ENCODE measurements at places on chromosomes 7 and 10.

DNA sequence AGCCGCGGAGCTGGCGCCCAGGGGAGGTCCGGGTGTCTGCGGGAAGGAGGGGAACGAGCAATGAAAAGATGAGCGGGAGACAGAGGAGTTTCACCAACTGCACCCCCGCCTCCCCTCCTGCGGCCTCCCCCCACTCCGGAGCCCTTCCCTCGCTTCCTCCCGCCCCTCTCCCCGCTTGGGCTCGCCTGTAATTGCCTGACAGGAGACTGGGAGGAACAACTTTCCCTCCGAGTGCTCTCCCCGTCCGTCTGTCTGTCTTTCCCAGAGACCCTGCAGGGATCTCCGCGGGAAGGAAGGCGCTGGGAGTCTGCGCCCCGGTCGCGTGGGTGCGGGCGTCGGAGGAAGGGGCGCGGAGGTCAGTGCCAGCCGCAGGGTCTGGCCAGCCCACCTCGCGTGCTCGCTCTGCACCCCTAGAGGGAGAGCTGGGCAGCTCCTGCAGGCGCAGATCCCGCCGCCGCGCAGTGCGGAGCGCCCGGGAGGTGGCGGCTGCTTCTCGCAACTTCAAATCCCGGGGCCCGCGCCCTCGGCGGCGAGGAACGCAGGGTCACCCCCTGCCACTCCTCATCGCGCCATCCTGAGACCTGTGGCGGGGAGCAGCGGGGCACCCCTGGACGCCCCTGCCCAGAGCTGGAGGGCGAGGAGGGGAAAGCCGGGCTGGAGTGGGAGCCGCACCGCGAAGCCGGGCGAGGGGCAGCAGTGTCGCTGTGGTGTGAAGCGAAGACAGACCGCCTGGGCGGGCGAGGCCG, 511 bp upstream of the NRP1 start:
- DNase-seq = peak; percentile 93

GRCh38 chr7:93949423-93949822, 27.9 kb downstream of the GNG11 start:
- DNase-seq = peak; percentile 95

- peak; percentile 93 for DNase-seq
Measured at GRCh38 chr10:32139223-32140073, 83.2 kb upstream of the KIF5B start.

- no peak for DNase-seq
Measured at GRCh38 chr7:43010061-43010460, 77.9 kb downstream of the MRPL32 start.

GRCh38 chr10:29647478-29647877, 12.7 kb upstream of the SVIL start:
- DNase-seq = no peak

DNA sequence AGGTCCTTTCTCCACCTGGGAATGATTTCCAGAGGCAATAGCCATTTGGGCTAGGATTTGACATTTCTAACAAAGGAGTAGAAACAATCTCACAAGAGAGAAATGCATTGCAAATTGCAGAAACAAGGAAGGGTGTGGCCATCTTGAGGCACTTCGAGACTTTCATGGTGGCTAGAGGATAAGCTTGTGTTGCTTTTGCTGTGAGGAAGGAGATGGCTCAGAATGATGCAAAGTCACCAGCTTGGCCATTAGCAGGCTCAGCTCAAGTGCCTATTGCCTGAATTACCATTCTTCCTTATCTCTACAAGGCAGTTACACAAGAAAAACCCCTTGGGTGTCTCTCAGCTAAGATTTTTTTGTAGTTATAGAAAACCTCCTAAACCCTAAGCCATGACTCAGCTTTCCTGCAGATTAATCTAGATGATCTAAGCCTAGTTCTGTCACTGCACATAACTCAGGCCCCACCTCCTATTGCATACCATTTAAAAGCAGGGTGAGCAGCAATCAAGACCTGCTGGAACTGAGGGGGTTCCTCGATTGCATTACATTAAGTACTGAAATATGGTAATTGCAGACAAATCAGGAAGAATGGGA, 683.1 kb downstream of the NRG3 start:
- DNase-seq = peak; percentile 1

GRCh38 chr7:32170838-32171237, 100.6 kb upstream of the PDE1C start:
- no peak for DNase-seq

DNA sequence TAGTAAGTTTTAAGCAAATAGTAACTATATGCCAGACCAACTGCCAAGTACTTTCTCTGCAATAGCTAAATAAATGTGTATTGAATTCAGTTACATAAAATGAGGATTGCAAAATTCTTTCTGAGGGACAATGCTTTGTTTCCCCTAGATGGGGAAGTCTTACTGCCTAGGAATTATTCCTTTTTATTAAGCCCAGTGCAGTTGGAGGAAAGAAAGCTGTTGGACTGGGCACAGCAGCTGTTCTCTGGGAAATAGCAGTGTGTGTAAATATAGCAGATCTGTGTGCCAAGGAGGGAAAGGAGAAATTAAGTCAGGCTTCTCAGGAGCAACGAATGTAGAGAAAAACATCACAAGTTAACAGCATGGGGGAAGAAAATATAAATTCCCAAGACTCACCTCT, 77.1 kb downstream of the SEC23IP start:
- DNase-seq = no peak

- no peak for DNase-seq
Measured at GRCh38 chr10:11285171-11285570, 267.5 kb downstream of the CELF2 start.

DNA sequence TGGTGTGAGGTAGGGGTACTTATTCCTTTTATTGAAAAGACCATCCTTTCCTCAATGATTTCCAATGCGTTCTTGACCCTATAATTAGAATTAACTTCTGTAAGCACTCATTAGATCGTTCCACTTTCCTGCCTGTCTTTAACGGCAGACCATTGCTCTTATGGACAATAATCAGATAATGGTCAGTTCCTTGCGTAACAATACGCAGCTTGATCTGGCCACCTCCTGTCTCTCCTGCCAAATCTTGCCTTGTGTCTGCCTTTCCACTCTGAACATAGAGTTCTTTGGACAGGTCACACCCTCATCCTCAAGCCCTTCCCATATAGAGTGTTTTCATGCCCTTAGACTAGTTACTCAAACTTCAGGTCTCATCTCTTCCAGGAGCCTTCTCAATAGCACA, 2.4 kb upstream of the WIPI2 start:
- DNase-seq = no peak

GRCh38 chr10:24783504-24783903, 59.8 kb upstream of the ARHGAP21 start:
- DNase-seq = no peak

DNA sequence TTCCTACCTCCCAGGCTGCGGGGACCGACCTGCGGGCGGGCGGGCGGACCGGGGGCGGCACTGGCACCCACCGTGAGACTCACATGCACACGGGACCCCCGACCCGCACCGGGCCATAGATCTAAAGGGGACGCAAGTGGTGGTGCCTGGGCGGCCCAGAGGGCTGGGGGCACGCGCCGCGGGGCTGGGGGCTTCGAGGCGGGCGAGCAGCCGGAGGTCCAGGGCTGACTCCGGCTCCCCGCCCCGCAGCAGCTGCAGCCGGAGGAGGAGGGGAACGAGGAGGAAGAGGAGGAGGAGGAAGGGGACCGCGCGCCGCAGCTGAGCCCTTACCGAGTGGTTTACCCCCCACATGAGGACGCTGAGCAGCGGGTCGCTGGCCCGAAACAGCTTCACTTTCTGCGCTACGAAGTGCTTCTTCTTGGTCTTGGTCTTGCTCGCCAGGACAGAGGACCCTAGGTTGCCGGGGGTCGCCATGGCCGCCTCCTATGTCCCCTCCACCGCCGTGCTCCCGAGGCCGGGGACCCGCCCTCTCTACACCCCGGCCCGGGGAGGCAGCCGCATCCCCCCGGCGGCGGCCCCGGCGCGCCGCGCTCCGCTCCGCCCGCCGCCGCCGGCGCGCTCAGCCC, 412 bp downstream of the PIP4K2A start:
- DNase-seq = peak; percentile 29

DNA sequence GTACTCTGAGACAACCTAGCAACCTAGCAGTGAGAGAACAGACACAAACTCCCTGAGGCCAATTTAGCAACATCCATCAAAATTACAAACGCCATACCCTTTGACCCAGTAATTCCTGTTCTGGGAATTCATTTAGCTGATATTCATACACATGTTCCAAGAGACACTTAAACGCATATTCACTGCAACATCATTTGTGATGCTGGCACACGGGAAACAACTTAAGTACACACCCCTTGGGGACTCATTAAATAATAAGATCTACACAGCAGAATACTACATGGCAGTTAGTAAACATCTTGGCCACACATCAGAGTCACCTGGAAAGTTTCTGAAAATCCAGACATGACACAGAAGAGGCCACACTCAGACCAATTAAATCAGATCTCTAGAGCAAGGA, 17.6 kb downstream of the NUDCD3 start:
- no peak for DNase-seq

- DNase-seq = no peak
Measured at GRCh38 chr10:5532618-5533097, 7.9 kb downstream of the CALML3 start.

- DNase-seq = no peak
Measured at GRCh38 chr10:62147425-62147824, 121.2 kb downstream of the RTKN2 start.

DNA sequence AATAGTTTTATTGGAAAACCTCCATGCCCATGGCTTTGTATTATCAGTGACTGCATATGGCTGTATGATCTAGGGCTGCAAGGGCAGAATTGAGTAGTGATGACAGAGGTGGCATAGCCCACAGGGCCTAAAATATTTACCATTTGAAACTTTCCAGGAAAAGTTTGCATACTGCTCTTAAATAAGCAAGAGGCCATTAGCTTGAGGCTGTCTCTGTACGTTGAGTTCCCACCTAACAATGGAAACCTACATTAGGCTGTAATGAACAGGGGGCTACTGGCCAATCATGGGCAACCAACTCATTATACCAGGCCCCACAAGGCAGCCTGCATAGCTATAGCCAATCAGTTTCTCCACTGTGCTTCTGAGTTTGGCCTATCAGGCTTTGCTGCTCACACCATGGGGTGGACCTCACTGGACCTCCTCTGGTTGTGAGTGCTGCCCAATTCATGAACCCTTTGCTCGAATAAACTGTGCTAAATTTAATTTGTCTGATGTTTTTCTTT, 673 bp upstream of the ST8SIA6 start:
- no peak for DNase-seq

GRCh38 chr10:119516381-119517234, 25.9 kb downstream of the RGS10 start:
- no peak for DNase-seq

DNA sequence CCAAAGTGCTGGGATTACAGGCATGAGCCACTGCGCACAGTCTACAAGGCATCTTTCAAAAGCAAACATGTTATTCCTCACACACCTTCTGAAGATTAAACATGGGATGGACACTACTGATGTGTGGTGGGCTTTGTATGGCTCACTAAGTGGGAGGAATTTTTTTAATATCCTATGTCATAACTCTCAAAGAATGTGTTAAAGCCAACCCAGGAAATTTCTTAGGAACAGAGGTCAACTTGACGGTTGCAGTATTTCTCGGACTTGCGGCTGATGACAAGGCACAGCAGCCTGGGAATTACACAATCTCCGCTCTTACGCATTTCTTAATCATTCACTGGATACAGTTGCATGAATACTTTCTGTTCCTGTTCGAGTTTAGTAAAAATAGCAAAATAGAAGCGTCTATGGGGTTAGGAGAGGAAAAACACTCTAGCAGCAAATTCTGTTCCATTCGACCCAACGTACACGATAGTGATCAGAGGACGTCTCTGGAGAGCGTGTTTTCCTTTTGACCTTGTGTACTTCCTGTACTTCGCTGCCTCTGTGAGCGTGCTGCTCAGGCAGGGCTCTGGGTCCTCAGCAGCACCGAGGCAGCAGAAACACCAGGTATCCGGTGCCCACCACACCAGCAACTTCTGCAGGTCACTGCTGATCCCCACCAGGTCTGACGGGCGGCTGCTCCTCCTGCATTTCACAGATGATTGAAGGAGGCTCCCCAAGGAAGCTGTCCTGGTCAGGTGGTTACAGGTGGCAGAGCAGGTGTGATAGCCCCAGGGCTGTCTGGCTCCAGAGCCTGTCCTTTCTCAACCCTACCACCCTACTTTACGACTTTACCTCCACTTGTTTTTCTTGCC, 26.4 kb upstream of the SRGN start:
- DNase-seq = peak; percentile 100

DNA sequence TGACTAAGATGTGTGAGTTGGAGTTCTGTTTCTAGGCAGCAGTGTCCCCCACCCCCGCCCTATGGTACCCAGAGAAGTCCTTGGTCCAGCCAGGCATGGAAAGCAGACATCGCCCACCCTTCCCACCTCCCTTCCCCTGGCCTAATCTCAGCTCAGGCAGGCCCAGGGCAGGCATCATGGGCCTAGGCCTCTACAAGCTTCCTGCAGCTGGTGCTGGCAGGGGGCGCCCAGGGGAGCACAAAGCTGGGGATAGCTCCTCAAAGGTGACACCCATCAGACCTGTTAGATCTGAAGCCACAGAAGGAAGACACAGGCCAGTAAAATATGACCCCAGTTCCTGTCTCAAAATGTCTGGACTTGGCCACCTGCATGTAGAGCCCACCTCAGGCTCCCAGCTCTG, 18.9 kb upstream of the UNC5B start:
- DNase-seq = no peak

DNA sequence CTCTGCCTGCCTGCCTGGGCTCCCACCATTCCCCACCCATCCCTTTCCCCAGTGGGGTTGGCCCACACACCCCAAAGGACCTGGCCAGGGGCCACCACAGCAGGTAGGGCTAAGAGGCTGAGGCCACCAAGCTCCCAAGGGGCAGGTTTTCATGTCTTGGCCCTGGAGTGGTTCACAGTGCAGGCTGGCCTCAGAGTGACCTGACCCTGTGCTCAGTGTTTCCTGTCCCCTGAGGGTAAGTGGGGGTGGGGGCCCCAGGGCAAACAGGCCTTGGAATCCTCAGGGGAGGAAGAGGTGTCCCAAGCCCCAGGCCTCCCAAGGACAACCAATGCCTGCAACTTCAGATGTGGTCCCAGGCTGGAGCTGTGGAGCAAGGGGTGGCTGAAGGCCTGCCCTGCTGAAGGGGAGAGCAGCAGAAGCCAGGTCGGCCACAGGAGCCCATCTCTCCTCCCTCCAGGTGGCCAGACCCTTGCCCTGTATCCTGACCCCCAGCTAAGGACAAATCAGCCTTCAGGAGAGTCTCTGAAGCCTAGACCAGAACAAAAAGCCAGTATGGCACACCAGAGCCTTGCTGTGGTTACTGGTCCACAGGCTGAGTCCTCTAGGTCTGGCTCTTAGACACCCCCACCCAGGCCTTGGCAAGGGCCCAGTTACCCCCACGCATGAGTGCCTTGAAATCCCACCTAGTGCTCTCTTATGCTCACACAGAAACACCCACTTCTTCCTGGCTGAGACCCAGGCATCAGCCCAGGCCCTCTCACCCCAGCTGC, 27.6 kb downstream of the POLL start:
- no peak for DNase-seq

- peak; percentile 72 for DNase-seq
Measured at GRCh38 chr7:7103343-7104313, 78.7 kb upstream of the C1GALT1 start.

GRCh38 chr7:116697761-116698160, 25.8 kb downstream of the MET start:
- no peak for DNase-seq

Data from fibroblast of villous mesenchyme (primary cell).